Amniotic epithelial cell (primary cell): ENCODE measurements at places on chromosomes 6 and 20.

- DNase-seq: no peak
Measured at GRCh38 chr6:119171864-119172588, 93.6 kb upstream of the FAM184A start.

- DNase-seq: peak; percentile 79
Measured at GRCh38 chr6:56902641-56903464, 52.1 kb upstream of the BEND6 start.

DNA sequence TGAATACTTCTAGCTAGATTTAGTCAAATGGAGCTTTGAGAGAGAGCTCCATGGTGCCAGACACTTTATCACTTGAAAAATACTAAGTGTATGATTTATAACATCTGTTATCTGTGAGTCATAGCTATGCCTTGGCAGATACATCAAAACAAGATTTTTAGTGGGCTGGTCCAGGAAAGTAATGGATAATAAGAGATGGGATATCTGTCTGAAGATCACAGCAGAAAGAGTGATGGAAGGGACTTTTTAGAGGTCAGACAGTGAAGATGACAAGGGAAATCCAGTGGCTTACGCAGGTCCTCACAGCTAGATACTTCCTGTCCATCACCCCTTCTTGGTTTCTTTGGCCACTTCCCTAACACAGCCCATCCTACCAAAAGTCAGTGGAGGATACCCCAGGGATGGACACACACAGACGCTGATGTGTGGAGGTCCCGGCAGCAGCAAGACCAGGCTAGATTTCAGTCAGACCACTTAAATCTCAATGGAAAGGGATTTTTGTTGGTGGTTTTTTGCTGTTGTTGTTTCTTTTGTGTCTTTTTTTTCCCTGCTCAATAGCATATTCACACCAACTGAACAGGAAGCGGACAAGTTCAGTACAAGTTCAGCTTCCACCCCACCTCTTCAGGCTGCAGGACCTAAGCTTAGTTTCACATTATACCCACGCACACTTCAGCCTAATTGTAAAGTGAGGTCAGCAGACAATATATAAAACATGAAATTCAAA is 209.3 kb downstream of the ALDH8A1 start:
- peak; percentile 89 for DNase-seq

GRCh38 chr20:63262836-63263235 is 8.6 kb upstream of the NKAIN4 start:
- no peak for DNase-seq

- DNase-seq: no peak
Measured at GRCh38 chr20:44433751-44434538, 41.7 kb upstream of the TTPAL start.

DNA sequence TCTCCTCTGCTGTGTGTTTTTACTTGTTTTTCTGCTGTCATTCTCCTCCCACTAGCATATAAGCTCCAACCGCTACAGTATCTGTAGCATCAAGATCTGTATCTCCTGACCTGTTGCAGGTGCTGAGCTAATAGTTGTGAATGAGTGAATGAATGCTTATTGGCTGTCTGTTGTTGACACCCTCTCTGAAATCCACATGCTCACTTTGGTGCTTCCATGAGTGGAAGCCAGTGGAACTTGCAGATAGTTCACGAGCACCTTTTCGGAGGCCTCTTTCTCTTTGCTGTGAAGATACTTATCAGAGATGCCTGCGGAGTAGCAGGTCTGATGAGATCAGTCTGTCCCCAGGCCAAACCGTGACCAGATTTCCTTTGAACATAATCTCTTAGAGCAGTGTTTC is 117.3 kb downstream of the EYA2 start:
- DNase-seq: no peak

GRCh38 chr6:20866935-20867703 is 332.9 kb downstream of the CDKAL1 start:
- peak; percentile 53 for DNase-seq

GRCh38 chr6:161833099-161833860 is 559.4 kb upstream of the AGPAT4 start:
- DNase-seq: no peak

DNA sequence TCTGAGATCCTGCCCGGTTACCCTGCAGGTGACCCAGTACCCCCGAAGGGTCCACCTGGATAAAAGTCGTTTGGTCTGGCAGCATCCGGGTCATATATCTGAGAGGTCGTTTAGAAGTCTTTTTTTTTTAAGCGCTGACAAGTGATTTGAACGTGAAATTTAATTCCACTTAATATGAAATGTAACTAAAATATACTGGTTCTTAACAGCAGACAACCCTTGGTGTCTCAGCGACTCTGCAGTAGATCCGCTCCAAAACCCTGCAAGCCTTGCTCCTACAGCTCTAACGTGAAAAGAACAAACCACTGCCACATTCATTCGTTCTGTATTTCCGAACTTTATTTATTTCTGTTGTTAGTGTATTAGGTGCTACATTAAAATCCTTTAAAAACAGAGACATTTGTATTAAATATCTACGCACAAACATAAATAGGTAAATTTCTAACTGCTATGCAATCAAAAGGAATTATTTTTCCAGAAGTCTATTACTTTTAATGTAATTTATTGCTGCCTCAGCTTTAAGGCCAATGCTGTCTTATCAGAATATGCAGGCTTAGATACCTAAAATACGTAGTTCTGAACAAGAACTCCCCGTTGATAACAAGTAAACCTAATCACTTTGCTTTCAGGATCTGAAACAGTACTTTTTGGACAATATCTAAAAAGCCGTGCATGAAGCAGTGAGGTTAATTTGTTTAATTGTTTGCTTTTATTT is 33.5 kb upstream of the TCF21 start:
- DNase-seq: no peak

DNA sequence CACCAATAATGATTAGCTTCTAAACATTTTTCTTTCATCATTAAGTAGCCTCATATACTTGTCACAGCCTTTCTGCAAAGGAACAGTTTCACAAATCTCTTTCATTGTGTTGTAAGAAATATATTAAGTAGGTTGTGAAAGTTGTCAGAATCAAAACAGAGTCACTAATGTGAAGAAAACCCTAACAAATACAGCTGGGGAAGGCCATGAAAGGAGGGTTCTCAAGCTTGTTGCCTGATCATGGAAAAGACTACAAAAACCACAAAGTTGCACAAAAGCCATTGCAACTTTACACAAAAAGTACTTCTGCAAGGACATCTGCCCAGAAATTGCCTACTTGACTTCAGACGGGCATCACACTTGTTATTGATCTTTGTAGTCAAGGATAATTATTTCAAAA is 216.1 kb downstream of the ALDH8A1 start:
- DNase-seq: peak; percentile 43

DNA sequence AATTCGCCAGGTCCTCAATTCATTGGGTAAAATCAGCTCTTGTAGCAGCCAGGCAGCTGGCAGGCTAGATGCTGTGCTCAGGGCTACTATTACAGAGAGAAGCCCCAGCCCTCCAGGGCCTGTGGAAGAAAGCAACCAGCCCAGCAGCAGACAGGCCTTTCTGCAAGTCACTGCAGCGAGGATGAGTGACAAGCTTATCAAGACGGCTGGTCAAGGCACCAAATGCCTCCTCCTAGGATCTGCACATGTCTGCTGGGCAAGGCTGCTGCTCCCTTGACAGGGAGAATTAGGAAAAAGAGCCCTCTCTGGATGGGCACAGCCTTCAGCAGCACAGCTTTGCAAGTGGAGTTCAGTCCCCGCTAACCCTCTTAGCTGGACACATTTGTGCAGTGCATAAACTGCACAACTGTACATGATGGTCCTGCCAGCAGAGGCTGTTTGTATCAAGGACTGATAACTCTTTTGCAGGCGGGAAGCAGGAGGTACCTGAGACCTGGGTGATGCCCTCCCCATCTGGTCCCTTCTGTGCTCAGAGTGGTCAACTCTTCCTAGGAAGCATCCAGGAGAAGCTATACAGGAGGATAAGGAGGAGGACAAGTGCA is 89.9 kb downstream of the CDC5L start:
- no peak for DNase-seq

- DNase-seq: no peak
Measured at GRCh38 chr6:108071736-108072276, 2.7 kb downstream of the OSTM1 start.

- DNase-seq: peak; percentile 95
Measured at GRCh38 chr6:166624275-166624674, 2.8 kb downstream of the RPS6KA2 start.

- no peak for DNase-seq
Measured at GRCh38 chr6:154352898-154353585, 3.6 kb downstream of the IPCEF1 start.
